Cerebellar cortex (tissue), 1 donor: ENCODE measurements at places on chromosomes 12 and 14.

DNA sequence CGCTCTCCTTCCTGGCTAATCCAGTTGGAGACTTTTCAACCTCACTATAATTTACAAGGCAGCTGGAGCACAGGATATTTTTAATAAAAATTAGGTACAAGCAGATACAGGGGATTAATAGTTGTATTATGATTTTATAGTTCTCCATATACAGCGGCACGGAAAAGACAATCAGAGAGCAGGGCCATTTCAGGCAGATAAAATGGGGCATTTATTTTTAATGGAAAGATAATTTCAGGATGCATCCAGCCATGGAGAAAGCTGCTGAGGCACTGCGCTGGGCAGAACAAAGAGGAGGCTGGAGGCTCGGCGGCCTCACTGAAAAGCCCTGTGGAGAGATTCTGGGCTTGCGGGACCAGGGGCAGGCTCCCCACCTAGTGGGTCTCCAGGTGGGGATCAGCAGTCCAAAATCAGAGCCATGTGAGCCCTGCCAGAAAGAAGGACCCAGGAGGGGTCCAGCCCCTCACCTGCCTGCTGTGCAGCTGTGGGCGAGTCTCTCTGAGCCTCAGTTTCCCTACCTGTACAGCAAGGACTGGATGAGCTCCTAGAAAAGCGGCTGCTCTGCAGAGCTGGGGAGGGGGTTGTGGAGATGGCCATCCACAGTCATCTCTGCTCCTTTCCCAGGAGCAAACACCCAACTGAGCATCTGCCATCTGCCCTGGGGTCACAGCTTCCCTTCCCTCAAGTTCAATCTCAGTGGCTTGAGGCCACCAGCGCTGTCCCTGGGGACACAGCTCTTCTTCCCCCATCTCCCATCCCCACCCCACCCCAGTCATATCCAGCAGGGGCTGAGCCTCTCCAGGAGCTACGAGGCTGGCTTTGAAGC lies 23.9 kb upstream of the C14orf180 start:
- no peak for DNase-seq

DNA sequence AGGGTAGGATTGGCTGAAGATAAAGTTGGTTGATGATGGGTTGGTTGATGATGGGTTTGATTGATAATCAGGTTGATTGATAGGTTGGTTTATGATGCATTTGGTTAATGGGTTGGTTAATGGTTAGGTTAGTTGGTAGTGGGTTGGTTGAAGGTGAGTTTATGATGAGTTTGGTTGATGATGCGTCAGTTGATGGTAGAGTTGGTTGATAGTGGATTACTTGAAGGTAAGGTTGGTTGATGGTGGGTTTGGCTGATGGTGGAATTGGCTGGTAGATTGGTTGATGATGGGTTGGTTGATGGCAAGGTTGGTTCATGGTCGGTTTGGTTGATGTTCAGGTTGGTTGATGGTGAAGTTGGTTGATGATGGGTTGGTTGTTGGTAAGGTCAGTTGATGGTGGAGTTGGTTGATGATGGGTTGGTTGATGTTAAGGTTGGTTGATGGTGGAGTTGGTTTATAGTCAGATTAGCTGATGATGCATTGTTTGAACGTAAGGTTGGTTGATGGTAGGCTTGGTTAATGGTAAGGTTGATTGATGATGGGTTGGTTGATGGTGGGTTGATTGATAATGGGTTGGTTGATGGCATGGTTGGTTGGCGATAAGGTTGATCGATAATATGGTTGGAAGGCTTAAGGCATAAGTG lies 146.4 kb downstream of the ADGRD1 start:
- no peak for DNase-seq

DNA sequence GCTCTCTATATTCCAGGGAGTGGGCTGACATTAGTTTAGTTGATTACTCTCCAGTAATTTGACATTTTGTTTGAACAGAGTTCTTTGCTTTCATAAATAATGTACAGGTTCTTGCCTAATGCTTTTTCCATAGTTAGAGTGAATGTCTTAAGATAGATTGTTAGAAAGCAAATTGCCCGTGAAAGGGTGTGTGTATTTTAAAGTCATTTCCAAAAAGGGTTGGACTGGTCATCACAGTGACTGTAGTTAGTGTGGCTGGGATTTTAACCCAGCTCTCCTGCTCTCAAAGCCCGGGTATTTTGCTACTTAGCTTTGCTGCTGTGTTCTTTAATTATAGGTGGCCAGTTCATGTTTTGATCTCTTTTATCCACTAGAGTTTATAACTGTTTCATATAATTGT lies 74.2 kb downstream of the DNAH10 start:
- no peak for DNase-seq

GRCh38 chr14:61107869-61108493 lies 126.9 kb downstream of the SLC38A6 start:
- DNase-seq: no peak

DNA sequence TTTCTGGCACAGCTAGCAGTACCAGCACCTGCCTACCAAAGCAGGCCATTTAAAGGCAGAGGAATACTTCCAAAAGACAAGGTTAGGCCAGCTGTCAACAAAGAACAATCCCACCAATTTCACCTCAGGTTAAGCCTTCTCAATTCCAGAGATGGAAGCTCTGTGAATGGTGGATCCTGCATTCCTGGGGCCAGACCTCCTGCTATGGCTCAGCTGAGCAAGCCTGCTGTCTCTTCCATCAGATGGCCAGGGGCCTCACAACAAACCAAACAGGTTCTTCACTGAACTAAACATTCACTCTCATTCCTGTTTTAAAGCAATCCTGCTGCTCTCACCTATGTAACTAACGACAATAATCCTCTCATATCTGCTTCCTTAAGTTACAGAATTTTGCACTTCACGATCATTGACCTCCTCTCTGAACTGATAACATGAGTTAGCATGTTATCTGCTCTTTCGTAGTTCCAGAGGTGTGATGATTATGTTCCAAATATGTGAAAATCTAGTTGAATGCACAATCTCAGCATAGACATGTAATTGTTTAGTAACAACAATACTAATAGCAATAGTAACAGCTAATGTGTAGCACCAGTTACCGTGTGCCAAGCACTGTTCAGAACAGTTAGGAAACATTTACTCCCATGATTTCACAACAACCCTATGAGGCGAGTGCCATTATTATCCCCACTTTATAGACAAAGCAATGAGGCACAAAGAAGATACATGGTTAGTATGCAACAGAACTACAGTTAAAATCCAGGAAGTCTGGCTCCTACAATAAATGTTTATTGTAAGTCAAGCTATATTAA lies 73.2 kb downstream of the SLC2A13 start:
- DNase-seq: peak; percentile 42

GRCh38 chr12:131027264-131027663 lies 73.6 kb downstream of the ADGRD1 start:
- no peak for DNase-seq

- no peak for DNase-seq
Observed at GRCh38 chr12:75917083-75917482, 114.5 kb downstream of the PHLDA1 start.

- no peak for DNase-seq
Observed at GRCh38 chr12:59088673-59089072, 168.4 kb upstream of the LRIG3 start.

GRCh38 chr12:12108441-12109058 lies 37.8 kb downstream of the BCL2L14 start:
- DNase-seq: no peak

- no peak for DNase-seq
Observed at GRCh38 chr12:118521036-118521370, 144.6 kb downstream of the SUDS3 start.

- DNase-seq: no peak
Observed at GRCh38 chr14:84086714-84087113, 1443.2 kb upstream of the FLRT2 start.

DNA sequence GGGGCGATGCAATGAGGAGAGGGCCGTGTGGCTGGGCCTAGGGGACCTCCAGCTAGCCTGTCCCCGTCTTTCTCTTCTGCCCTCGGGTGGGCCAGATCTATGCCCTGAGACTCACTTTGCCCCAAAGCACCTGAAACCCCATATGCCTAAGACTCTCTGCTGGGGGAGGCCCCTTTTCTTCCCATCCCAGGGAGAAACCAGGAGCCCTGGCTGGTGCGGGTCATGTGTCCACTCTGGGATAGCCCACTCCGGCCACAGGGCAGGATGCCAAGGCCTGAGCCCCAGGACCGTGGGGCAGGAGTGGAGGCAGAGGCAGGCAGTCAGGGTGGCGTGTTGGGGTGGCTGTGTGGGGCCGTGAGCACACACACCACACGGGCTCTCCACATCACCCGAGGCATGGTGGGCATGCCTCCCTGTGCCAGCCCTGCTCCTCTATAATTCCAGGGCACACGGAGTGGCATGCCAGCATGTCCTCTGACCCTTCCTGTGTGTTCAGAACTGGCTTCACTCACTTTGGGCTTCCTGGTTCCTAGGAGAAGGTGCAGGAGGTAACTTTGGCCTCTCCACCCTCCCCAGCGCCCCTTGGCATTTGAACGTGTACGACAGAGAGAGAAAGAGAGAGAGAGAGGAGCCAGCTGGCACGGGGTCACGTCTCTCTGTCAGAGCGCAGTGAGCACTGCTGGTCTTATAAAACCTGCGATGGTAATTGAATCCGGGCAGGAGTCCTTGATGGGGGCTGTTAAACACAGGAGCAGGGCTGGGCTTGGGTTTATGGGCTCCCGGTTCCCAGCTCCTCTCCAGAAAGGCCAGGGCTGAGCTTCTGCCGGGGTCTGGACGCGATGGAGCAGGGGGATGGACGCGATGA lies 144.2 kb downstream of the KIF26A start:
- no peak for DNase-seq

- no peak for DNase-seq
Observed at GRCh38 chr12:105347499-105347898, 17.0 kb downstream of the C12orf75 start.

- no peak for DNase-seq
Observed at GRCh38 chr12:11743423-11744409, 94.2 kb downstream of the ETV6 start.

GRCh38 chr12:2586156-2587038 lies 208.4 kb upstream of the FKBP4 start:
- no peak for DNase-seq

- no peak for DNase-seq
Observed at GRCh38 chr12:109588461-109589239, 15.1 kb downstream of the MVK start.

GRCh38 chr12:124386059-124386458 lies 91.2 kb downstream of the RFLNA start:
- DNase-seq: no peak

DNA sequence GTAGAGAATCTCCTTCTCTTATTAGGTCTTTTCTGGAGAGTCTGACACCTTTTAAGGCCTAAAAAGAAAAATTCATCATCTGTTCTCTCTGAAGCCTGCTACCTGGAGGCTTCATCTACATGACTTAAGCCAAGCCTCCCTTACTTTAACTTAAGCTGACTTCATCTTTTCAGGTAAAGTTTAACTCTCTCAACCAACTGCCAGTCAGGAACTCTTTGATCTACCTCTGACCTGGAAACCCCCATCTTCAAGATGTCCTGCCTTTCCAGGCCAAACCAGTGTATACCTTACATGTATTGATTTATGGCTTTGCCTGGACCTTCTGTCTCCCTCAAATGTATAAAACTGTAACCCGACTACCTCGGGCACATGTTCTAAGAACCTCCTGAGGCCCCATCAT lies 17.5 kb downstream of the GSTZ1 start:
- no peak for DNase-seq

DNA sequence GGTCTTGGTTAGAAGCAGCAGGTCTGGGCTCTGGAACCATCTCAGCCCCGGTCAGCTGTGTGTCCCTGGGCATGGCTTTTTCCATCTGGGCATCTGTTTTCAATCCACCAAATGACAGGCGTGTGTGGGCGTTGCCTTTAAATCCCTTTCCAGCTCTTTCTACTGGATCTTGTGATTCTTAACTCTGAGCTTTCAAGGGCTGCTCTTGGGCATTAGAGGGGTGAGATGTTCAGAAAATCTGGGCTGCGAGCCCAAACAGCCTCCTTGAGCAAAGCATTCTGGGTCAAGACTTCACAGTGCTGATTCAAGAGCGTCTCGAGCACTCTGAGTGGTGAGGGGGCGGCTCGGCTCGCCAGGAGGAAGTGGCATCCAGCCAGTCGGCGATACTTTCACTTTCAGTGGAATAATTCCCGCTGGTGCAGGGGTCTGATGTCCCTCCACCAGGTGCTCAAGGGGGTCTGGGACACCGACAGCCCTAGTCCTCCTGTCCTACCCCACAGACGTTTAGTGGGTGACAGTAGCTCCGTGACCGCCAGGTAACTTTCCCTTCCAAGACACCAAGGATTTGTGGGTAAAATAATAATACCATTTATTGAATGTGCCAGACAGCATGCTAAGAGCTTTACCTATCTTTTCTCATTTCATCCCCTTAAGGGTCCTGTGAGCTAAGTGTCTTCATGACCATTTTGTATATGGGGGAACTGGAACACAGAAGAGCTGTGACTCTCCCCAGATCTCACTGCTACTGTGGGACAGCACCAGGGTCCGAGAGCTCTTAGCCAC lies 114.0 kb downstream of the PLXNC1 start:
- DNase-seq: peak; percentile 43

GRCh38 chr12:101671833-101672232 lies 25.6 kb upstream of the CHPT1 start:
- DNase-seq: no peak

DNA sequence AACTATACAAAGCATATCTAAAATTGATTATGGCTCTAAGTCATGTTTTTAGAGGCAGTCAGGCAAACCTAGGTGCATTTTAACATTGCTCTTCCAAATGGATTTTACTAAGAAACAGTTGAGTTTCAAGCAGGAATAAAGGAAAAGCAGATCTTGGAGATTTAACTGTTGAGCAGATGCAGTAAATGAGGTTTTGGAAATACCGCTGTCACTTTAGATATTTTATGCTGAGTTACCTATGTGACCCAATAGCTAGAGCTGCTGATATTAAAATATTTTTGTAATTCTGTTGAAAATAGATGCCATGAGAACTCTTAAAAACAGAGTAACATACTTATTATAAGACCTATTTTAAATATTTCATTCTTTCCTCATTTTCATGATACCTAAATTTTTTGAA lies 181.4 kb downstream of the SYT1 start:
- DNase-seq: peak; percentile 78

DNA sequence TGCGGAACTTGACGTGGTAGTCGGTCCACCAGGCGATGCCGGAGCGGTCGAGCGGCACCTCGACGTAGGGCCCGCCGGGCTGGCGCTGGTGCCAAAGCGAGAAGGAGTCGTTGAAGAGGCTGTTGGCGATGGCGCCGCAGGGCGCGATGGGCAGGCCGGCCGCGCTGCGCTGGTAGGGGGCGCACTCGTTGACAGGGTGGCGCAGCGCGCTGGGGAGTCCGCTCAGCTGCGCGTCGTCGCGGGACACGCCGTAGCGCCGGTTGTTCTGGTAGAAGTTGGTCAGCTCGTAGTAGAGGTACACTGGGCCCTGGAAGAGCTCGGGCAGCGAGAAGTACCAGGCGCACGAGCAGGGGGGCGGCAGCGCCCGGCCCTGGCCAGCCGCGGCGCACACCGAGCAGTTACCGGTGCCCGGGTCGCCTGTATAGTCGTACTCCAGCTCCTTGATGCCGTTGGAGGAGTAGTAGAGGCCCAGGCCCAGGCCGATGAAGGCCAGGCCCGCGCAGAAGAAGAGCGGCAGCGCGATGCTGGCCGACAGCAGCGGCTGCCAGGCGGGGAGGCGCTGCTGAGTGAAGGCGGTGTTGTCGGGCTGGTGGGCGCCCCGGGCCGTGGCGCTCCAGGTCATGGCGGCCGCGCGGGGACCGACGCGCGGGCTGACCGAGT lies 482 bp downstream of the TMEM30B start:
- DNase-seq: no peak

- peak; percentile 79 for DNase-seq
Observed at GRCh38 chr12:5166976-5167375, 123.3 kb downstream of the KCNA5 start.
